ENCODE measurements at places on chromosomes 16 and 17. TPM values are rescaled to one million over a fixed set of nuclear protein-coding genes. Genes with fewer than 3 reads are reported as not detected.

DNA sequence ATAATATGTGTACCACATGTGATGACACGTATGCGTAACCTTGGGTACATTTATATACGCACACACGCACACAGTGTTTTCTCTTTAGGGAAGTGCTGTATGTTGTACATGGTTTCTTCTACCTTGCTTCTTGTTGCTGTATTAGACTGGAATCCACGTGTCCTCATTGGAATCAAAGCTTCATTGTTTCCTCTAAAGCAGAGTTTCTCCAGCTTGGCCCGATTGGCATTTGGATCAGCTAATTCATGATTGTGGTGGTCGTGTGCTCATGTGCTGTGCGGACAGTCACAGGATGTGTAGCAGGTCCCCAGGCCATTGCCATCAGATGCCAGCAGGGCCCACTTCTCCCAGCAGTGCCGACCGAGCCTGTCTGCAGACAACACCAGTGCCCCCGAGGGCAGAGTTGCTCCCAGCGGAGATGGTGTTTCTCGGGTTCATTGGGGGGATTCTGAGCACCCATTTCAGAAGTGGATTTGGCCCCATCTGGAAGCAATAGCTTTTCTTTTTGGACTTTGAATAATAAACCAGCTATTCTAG is 148.4 kb downstream of the RPTOR start:
- DNase-seq: no peak

- DNase-seq: peak; percentile 72
Observed at GRCh38 chr16:47713225-47713595, 252.1 kb downstream of the PHKB start.

DNA sequence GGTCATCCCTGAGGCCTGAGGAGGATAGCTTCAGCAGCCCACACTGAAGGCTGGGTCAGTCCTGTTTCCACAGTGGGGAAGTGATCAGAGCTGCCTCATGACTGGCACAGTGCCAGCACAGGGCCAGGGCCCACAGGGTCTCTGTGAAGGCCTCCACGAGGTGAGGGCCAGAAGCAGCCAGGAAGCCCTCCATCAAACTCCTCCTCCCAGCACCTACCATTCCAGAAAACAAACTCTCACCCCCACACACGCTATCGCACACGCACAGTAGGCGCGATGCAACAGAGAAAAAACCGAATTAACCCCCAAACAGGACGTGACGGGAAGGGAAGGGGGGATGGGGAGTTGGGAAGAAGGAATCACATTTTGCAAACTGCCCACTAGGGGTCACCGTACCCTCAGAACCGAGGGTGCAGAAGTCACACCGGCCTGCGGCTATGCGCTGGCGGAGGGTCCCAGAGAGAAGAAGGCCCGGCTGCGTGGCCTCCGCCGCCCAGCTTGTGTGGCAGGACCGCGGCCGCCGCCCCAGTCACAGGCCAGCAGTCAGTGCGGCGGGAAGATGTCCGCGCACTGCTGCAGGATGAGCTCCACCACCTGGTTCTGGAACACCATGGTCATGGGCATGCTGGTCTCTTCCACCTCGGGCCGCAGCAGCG is 37.6 kb downstream of the ARHGAP27 start:
- peak; percentile 74 for DNase-seq

DNA sequence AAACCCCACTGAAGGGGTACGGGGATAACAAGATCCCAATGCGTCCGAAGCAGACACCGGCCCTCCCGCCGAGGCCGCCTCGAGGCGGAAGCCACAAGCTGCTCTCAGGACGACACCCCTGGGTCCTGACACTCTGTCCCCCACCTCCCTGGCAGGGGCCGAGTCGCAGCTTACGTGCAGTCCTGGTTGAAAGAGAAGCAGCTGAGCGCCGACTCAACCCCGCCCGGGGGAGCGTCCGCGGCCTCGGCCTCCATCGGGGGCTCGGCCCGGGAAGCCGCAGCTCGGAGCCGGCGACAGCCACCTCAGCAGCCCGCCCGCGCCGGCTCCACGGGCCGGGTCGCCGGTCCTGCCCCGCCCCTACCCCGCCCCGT is at the start of gene WIPI1:
Gene WIPI1, minus strand, starts transcription at position 329 of the 371 bp plus-strand sequence. Its CDS starts 75 bp downstream, at position 254.
- peak; percentile 10 for DNase-seq

- no peak for DNase-seq
Observed at GRCh38 chr17:40466298-40466971, 23.2 kb downstream of the IGFBP4 start.

GRCh38 chr16:3158026-3158509 is 23.2 kb downstream of the ZNF213 start:
- DNase-seq: no peak

The TBC1D28 gene
- total RNA-seq: not detected

The SLC52A1 gene
- not detected for total RNA-seq

The SLC12A3 gene
- total RNA-seq: not detected

The ETV4 gene
- total RNA-seq: 4.5 TPM

Measured in HFFc6 (cell line).